ENCODE measurements at places on chromosomes 1 and 21.

GRCh38 chr1:186054003-186054402 lies 319.8 kb downstream of the HMCN1 start:
- no peak for DNase-seq

DNA sequence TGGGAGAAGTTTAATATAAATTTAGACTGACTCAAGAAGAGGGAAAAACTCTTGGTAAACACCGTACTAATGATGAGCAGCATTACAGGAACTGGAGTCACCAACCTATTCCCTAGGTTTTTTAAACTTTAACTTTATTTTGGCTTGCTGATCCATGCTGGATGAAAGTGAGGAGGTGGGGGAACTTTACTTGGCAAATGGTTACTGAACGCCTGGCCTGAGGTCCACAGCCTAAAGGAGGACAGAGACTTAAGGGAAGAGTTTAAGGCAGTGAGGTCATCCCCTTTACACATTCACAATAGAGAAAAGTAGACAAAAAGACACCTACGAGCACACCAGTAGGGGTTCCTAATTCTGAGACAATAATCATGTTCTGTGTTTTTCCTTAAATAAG lies 25.6 kb upstream of the A3GALT2 start:
- DNase-seq = no peak

GRCh38 chr1:239025997-239026694 lies 360.2 kb upstream of the CHRM3 start:
- DNase-seq = no peak

DNA sequence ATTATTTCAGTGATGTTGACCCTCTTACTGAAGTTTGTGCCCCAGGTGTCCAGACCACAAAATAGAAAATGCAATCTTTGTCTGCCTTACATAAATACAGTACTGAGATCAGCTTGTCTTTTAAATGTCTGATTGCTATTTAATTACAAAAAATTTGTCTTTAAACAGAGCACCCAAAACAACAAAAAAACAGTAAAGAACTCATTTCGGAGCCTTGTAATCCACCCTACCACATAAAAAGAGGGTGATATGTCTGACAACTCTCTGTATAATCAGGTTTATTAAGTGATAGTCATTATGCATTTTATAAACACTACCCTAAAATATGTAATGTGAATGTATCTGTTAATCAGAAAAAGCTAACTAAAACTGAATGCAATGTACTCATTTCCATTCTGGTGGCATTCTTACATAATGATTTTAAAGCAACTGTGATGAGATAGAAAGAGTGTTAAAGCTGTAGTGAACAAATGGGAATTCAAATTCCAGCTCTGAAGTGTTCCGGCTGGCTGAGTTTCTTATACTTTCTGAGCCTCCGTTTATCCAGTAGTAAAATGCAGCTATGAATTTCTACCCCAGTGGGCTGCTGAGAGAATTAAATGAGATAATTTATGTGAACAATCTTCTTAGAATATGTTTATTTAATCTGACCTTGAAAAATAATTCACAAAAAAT lies 486.6 kb downstream of the USP25 start:
- DNase-seq = no peak

DNA sequence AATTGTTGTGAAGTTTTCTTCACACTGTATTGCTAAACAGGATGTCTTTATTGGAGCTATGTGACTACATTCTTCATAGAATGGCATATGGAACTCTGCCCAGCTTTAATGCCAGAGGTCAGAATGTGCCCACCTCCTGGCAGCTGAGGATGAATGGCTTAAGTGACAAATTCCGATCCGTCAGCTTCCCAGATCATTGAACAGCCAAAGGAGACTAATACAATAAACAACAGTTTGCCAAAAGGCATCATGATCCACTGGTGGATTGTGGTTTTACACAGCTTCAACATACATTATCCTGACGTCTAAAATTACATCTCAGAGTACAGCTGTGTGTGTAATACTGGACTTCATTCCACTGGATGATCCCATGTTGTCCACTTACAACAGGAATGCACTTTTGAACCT lies 68.7 kb upstream of the C1orf105 start:
- DNase-seq = no peak

DNA sequence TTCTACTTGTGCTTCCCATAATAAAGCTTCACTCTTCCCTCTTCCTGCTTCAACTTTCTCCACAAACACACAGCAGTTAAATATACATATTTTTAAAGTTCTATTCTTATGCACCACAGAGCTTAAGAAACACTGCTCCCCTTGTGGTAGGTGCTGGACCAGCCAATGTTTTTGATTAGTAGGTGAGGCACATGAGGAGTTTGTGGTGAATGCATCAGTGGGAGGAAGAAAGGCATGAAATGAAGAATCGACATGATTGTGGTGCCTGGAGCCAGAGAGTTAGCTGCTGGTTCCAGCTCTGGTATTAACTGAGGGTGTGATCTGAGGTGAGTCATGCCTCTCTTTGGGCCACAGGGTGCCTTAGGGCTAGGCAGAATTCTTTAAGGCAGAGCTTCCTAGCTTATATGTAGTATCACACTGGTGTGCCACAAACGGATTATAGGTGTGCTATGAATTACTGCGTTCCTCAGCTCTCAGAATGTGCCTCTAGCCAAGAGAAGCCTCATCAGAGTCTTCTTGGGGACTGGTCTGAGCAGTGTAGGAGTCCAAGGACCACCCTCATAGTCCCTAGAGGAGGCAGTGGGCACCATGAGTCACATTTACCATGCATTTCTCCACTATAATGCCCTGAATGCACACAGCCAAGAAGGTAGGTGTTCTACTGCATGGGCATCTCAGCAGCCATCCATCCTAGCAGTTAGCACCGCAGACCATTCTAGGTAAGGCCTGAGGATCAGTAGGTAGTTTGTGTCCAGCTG lies 97.4 kb upstream of the SGIP1 start:
- DNase-seq = no peak

DNA sequence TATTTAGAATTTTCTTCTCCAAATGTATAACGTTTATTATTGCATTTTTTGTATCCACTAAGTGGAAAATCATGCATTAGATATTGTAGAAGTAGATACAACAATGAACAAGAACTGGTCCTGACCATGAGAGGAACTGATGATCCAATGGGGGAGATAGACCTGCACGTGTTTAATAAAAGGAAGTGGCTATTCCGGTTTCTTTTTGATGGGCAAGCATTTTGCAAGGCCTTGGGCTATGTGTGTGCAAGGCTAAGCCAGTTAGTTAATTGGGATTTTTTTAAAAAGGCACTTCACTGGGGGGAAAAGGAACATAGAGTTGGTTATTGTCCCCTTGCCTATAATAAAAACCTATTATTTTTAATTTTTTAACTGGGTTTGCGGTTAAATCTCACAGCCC lies 961 bp upstream of the VCAM1 start:
- no peak for DNase-seq

DNA sequence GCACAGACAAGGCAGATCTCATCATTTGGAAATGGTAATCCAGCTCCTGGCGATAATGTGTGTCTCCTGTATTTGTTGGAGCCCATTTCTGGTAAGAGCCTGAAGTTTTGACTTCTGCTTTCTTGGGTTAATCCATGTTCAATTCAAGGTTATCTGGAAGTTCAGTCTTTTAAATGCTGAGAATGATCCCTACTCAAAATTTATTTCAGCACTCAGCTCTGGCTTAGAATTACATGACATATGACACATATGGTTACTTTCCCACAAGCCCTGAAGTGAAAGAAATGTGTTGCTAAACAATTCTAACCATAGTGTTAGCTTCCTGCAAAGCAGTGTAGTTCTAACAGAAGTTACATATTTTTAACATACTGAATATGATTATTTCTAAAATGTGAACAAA lies 2.7 kb downstream of the PTGFR start:
- no peak for DNase-seq

- DNase-seq = peak; percentile 4
These were observed 225.8 kb upstream of the PROX1 start for GRCh38 chr1:213761845-213762407.

DNA sequence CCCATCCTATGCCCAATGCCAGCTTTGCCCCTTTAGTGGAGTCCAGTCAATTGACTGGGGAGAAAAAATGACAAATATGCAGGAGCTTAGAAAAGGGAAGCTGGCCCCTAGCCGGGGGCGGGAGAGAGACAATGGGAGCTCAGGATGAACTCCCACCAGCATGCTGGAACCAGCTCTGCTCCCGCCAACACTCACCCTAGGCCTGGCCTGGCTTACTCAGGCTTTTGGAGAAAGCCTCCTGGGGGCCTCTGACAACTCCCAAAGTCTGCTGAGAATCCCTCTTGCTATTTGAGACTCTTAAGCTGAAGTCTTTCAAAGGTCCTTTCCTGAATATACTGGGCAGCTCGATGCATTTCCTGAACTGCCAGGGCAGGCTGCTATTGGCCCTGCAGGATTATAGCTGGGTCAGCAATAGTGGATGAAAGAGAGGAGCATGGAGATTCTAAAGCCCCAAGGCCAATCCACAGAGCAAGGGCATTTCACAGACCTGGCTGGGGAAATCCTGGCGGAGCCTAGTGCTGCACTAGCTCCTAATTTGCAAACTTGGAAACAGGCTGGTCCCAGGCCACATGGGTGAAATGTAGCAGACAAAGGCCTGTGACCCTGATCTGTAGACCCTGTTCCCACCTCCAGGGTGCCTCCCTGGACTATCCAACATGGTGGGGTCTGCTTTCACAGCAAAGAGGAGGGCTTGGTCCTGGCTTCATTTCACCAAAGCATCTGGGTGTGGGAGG lies 35.7 kb upstream of the CLSTN1 start:
- DNase-seq = no peak

GRCh38 chr1:33758698-33759097 lies 105.2 kb upstream of the HMGB4 start:
- DNase-seq = no peak

DNA sequence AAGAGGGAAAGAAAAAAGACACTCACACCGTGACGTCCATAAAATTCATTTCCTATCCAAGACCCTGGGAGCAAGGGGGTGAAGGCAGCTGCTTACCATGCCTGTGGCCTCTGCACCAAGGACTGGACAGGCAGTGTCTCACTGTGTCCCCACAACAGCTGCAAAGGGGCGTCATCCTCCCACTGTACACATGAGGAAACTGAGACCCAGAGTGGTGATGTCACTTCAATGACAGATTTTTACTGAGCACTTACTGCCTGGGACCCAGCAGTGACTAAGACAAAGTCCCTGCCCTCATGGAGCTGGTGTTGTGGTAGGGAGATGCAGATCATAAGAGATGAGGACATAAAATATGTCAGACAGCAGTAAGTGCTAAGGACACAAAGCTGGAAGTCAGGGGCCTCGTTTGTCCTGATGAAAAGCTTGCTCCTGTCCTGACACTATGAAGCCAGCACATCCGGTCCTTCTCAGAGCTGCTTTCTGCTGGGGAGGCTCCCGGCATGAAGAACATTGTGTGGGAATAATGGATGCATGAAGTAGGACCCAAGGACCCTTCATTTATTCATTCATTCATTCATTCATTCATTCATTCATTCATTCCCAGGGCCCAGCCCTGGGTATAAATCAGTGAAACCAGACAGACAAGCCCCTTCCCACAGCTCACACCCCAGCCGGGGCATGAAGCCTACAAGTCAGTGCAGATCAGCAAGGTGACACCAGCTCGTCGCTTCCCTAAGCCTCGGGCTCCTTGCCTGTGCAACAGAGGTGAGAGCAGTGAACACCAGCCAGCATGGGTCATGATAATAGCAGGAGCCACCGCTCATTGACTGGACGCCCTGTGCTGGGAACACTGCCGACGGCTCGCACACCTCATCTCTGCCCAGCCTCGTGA lies 473.7 kb downstream of the MATN1 start:
- DNase-seq = no peak

GRCh38 chr1:176220100-176220689 lies 13.1 kb upstream of the COP1 start:
- DNase-seq = no peak

DNA sequence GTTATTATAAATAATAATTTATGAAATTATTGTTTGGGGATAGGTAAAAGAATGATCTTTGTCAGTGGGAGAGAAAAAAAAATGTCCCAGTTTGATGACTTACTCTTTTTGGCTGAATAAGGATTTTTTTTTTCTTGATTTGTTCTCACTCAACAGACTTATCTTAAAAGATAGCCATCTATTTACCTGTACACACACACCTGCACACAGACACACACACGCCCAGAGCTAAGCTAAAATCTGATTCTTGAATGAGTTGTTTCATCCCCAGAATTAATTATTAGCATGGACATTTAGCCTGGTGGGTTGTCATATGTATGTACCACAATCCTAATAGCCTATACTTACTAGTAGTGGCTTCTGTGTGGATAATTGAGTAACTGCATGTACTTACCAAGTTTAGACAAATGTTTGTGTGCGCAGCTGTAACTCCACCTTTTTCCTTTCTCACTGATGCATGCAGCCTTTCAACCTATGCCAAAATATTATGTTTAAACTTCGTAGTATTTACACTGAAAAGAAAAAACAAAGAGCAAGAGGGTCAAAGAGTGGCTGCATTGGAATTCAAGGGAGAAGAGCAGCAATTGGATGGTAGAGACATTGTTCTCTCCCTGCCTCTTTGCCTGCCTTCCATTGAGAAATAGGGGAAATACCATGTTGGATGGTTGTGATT lies 174.3 kb downstream of the ADGRL2 start:
- no peak for DNase-seq
